Astrocyte (in vitro differentiated cells and primary cell): ENCODE measurements at places on chromosomes 5 and 9. TPM values are rescaled to one million over a fixed set of nuclear protein-coding genes. Genes with fewer than 3 reads are reported as not detected.

C9orf153 gene
- total RNA-seq = not detected in 2 replicates

IL13 gene
- not detected in 2 replicates for total RNA-seq

RNF224 gene
- total RNA-seq = 0.17 TPM in 1 of 2 replicates, not detected in the other

IL3 gene
- total RNA-seq = not detected in 2 replicates

SHOC1 gene
- not detected in 2 replicates for total RNA-seq

CAVIN4 gene
- total RNA-seq = 4.2 and 6.0 TPM in 2 replicates

KLHL3 gene
- 8.9 and 11.8 TPM in 2 replicates for total RNA-seq

GABRP gene
- 0.45 TPM in 1 of 2 replicates, not detected in the other for total RNA-seq

C5orf22 gene
- total RNA-seq = 25.9 and 26.5 TPM in 2 replicates

CYLC2 gene
- total RNA-seq = not detected in 2 replicates

LRSAM1 gene
- 18.7 and 22.2 TPM in 2 replicates for total RNA-seq
